Activated CD4-positive, alpha-beta T cell treated with anti-CD3 and anti-CD28 coated beads, Interleukin-2, amount 50 U/mL, for 24 hours (primary cell): ENCODE measurements at places on chromosomes 11 and 22.

GRCh38 chr11:75592715-75593114 lies 30.7 kb downstream of the SERPINH1 start:
- DNase-seq: no peak

DNA sequence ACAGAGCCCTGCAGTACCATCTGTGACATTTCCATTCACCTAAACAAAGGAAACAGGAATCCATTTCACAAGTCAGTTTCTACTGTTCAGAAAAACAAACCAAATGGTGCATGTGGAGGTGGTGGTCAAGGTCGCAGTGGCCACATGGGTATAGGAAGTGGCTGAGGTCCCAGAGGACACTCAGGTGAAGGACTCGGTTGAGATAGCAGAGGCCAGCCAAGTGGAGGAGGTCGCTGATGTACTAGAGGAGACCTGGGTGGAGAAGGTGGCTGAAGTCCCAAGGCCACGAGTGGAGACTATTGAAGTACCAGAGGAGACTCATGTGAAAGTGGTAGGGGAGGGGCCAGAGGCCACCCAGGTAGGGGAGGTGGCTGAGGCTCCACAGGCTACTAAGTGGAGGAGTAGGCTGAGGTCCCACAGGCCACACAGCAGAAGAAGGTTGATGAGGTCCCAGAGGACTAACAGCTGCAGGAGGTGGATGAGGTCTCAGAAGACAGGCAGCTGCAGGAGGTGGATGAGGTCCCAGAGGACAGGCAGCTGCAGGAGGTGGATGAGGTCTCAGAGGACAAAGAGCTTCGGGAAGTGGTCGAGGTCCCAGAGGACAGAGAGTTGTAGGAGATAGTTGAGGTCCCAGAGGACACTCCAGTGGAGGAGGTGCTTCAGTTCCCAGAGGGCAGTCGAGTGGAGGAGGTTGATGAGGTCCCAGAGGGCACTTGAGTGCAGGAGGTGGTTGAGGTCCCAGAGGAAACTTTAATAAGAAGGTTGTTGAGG lies 40.2 kb downstream of the ZNF195 start:
- DNase-seq: no peak

DNA sequence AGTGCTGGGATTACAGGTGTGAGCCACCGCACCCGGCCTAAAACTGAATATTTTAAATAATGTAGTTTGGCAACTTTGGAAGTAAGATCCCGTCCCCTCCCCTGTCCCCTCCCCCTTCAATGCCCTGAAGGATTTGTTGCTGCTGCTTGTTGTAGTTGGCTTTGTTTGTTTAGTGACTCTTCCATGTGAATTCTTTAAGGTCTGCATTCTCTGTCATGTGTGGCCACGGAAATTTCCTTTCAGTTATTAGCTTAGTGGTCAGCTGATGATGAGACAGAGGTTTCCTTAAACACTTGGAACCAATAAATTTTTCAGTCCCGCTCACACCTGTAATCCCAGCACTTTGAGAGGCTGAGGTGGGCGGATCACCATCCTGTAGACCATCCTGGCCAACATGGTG lies 109.9 kb downstream of the MPPED1 start:
- DNase-seq: no peak

DNA sequence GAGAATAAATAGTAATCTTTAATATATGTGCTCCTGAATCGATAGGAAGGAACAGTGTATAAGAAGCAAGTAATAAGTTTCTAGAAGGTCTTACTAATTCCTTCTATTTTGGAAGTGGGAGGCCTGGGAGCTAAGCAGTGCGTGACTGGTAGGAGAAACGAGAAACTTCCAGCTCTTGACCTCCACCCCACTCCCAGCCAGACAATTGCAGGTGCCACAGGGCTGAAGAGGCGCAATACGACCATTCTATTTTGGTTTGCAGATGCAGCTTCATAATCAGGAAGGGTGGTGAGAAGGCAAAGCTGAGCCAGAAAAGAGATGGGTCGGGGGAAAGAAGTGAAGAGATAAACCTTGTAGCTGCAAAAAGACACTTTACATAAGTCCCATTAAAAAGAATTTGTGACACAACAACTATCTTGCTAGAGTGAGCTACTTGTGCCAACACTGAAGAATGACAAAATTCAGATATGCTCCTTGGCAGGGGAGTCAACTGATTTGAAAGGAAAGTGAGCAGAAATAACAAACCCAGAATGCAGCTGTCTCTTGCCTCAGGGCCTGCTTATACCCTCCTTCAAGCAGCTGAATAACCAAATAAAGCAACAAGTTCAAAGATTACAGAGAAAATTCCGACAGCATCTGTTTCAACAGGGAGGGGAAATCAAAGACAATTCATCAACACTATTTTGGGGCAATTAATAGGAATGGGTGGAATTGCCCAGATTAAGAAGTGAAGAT lies 35.1 kb downstream of the GRIA4 start:
- no peak for DNase-seq

- no peak for DNase-seq
Measured at GRCh38 chr22:39279170-39279850, 34.5 kb upstream of the PDGFB start.

DNA sequence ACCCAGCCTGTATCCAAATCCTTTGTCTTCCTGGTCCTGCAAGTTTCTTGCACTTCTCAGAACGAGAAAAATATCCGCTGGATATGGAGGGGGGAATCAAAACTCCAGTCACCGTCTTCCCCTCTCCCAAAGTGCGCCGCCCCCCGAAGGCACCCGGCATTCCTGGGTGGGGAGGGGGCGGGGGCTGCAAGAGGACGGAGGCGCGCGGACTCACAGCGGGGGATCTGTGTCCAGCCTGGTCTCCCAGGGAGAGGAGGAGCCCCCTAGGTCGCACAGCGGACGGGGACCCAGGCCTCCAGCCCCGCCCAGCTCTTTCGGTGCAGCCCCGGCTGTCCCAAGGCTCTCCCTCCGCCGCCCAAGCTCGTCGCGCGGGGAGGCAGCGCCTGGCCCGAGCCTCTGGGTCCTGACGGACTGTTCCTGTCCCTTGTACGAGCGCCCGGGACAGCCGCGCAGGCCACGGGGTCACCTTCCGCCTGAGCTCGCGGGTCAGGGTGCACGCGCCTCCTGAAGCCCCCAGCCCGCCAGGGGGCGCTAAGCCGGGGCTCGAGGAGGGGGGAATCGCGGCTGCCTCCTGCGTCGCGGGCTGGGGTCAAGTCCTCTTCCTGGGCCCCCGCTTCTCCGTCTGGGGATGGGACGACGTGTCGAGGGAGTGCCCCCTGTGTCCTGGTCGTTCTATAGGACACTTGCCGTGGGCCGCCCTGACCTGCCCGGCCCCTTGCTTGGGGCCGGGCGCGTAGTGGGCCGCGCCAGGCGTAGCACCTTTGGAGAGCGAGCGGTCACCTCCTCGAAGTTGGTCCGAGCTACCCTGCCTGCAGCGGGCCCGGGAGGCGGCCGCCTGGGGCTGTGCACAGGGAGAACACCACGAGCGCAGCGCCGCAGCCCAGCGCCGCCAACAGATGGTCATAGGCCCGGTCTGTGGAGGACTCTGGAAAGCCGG lies 2.4 kb upstream of the WNT11 start:
- peak; percentile 68 for DNase-seq

GRCh38 chr11:133586903-133587517 lies 54.7 kb upstream of the OPCML start:
- no peak for DNase-seq

DNA sequence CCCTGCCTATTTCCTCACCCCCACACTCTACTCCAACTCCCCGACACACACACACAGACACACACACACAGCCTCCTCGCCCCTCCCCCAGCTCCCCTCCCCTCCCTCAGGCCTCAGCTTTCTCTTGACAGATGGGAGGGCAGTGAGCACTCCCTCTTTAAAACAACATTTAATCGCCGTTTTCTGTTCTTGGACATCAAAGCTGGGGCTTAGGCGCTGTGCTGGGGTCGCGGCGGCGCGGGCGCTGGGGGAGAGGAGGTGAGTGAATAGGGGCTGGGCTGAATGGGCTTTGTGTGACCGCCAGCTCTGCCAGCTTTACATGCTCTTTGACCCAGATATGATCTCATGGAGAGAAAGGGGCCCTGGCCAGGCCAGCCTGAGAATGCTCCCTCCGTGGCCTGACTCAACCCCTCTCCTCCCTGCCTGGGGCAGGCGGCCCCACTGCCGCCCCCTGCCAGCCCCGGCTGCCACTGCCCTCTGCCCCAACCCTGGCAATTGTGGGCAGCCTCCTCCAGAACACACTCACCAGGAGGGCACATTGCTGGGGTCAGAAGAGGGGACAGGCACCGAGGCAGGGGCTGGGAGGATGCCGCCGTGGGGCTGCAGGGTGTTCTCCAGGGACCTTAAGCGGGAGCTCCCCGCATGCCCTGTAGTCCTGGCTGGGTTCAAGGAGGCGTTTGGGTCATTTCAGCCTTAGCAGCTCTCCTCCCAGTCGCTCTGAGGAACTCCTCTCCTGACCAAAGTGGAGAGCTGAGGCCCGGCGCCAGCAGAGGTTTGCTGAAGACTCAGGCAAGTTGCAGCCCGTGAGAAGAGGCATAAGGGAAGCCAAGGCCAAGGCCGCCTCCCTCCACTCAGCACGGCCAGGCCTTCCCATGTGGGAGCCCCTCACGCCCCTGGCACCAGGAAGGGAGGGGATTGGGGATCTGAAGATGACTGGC lies 38.3 kb upstream of the NNMT start:
- DNase-seq: no peak

DNA sequence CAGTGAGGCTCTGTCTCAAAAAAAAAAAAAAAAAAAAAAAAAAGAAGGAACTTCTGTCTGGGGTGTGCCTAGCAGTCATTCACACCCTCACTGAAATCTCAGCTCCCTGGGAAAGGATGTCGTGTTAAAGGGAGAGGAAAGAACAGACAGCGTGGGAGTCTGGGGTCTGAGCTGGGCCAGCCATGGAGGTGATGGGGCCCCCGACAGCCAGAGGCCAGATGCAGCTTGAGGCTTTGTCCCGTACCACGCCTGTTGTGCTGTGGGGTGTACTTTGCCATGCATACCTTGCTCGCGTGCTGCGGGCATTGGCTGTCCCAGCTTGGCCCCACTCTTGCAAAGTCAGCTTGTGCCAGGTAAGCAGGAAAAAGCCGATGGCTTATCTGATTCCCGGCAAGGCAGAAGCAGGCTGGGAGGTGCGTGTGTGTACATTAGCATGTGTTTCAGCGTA lies 4.6 kb downstream of the SYT12 start:
- DNase-seq: no peak

- peak; percentile 22 for DNase-seq
Measured at GRCh38 chr11:65639623-65640482, 2.0 kb downstream of the SIPA1 start.

DNA sequence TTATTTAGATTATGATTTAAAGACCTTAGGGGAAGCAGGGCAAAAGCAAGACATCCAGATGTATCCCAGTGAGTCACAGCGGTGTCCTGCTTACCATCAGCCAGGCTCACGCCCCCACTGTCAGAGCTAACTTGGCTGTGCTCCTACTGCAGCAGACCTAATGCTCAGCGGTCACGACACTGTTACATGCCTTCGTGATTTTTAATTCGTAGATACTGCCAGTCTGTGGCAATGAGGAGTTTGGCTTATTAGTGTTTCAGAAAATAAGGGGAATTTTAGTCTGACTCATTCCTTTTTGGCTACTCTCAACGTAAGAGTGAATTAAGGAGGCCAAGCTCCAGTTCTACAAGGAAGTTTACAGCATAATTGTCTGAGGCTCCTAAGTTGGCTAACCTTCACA lies 22.7 kb downstream of the EFCAB6 start:
- no peak for DNase-seq

DNA sequence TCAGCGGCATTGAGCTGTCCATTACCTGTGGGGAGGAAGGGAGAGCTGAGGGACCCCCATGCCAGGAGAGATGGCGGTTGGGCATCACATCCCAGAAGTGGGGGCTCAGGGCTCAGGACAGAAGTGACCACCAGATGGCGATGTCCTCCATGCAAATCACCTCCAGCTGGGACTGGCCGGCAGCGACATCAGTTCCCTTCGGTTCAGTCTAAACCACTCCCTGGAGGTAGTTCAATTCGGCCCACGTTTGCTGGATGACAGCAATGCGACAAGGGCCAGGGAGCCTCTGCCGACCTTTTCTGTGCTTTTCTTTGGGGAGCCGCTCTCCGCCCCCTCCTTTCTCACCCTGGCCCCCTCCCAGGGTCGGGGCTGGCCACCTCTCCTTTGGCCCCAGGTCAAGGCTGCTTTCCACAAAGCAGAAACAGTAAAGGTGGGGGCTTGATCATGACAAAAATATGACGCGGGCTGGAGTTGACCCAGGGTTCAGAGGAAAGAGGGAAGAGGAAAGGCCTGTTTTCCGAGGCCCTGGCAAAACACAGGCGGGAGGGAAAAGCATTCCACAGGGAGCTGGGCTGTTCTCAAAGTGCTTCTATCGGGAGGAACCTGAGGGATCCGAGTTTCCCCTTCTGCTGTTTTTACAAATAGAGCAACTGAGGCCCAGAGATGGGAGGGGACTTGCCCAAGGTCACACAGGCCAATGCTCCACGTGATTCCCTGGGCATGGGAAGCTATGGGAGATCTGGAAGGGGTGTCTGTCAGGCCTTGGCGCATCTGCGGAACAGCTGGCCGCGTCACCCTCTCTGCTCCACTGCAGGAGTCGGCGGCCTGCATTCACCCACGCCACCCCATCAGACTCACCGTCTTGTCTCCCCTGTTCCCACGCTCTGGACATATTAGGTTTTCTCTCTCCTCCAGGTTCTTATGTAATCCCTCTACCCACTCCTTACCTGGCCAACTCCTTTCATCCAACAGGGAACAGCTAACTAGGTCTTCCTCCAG lies 54.7 kb downstream of the FBXO7 start:
- DNase-seq: peak; percentile 24

GRCh38 chr22:23233084-23233531 lies 52.8 kb downstream of the BCR start:
- DNase-seq: no peak
